ENCODE measurements at places on chromosomes 16 and 17.

- no peak for DNase-seq
Observed at GRCh38 chr16:49773534-49774475, 82.1 kb downstream of the ZNF423 start.

- DNase-seq = peak; percentile 65
Observed at GRCh38 chr17:44522883-44523671, 19.9 kb upstream of the GPATCH8 start.

DNA sequence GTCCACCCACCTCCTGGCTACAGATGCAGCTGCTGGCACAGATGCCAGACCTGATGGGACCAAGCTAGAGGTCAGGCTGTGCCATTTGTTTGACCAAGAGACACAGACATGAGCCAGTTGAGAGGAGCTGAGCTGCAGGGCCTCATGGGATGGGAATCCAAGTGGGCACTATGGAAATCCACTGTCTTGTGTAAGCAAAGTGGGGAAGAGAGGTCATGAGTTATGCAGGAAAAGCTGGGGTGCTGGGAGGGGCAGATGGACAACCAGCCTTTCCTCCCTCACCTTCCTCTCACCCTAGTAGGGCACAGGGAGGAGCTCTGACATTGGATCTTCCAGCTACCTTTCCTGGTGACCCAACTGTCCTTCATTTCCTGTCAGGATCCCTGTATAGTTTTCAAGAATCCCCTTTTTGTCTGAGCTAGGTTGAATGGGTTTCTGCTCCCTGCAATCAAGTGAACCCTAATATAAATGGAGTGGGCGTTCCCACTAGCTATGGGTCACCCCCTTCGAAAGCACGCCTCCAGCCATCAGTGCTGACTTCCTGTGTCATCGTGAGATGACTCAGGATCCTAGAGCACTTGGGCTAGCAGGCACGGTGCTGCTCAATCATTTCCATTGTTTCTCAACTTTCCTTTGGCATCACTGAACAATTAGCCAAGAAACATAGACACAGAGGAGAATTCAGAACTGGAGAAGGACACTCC, 13.6 kb downstream of the ATPAF2 start:
- DNase-seq = no peak

DNA sequence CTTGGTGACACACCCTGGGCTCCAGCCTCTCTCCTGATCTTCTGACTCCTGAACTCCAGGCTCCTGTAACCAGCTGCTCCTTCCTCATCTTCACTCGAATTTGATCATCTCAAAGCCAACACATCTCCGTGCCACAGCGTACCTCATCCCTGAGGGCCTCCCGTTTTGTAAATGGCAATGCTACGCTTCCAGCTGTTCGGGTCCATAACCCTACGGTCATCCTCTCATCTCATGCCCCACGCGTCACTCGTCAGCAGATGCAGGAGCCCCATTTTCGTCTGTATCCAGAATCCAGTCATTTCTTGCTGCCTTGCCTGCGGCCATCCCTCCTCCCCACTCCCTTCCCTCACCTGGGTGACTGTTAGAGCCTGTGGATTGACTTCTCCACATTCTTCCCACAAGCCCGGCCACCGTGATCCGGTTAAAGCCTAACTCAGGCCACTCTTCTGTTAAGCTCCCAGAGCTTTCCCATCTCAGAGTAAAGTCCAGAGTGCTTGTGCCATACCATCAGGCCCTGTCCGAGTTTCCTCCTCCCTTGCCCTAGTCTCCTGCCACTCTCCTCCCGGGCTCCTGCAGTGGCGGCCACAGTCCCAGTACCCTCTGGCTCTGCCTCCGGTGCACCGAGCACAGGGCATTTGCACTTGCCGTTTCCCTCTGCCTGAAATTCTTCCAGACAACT, 20.3 kb upstream of the AKTIP start:
- DNase-seq = no peak

GRCh38 chr16:54466233-54466632, 179.6 kb upstream of the IRX3 start:
- DNase-seq = no peak

GRCh38 chr16:89200124-89200849, at the start of gene SLC22A31:
SLC22A31 (minus strand) TSS chr16:89200537; CDS start chr16:89200501, 36 bp downstream.
- no peak for DNase-seq

GRCh38 chr17:9101356-9101755, 80.0 kb downstream of the NTN1 start:
- no peak for DNase-seq

DNA sequence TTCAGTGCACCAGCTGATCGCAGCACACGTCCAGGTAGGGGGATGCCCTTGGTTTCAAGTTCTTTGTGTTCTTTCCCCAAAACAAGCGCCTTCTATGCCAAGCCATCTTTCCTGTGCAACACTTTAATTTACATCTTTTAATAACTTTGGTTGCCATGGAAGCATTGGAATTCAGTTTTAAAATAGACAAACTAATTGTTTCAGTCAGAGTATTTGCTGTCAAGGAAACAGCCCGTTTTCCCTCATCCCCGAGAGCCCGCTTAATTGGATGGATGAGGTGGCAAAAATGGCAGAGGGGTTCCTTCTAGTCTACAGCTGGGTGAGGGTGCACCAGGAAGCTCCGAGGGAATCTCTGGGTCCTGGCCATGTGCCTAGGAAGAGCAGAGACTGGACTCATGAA, 793.7 kb upstream of the EEF2KMT start:
- no peak for DNase-seq

GRCh38 chr16:4032768-4033167, 83.5 kb downstream of the ADCY9 start:
- peak; percentile 40 for DNase-seq

GRCh38 chr17:61144617-61145564, 254.8 kb upstream of the TBX2 start:
- DNase-seq = no peak

GRCh38 chr17:8803531-8804420, 4.6 kb upstream of the MFSD6L start:
- no peak for DNase-seq

All from GF-D8 (cell line).